ENCODE measurements at places on chromosomes 4 and X.
A peak's percentile ranks its signal among the peaks of the same experiment; 100 is the strongest.

DNA sequence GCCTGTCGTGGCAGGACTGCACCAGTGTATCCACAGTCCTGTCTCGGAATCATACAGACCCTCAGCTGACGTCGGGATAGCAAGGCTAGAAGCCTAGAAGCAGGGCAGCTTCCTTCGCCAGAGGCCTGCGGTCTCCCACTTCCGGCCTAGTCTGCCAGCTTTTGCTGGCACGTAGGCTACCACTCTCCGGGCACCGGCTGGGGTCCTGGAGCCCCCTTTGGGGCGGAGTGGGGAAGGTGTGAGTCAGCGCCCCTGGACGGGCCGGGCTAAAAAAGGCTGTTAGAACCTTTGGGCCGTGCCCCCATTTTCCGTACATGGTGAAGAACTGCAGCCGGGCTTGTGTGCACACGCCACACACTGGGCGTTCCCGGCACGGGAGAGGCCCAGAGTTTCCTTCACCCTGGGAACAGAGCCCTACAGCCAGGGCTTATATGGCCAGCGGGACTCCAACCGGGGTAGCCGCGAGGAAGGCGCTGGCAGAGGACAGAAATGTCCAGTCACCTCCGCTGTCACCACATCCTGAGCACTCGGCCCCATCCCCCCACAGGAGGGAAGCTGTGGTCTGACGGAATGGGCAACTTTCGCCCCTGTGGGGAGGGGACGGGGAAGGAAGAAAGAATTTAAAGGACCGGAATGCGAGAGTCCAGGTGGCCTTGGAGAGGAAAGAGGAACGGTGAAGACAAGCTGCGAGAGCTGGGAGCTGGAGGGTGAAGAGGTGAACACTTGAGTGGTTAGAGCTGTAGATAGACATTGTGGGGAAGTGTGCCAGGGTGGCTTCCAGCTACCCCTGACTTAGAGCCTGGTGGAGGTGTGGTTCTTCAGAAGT, 4.6 kb downstream of the MAGIX start:
- DNase-seq = peak; percentile 56

DNA sequence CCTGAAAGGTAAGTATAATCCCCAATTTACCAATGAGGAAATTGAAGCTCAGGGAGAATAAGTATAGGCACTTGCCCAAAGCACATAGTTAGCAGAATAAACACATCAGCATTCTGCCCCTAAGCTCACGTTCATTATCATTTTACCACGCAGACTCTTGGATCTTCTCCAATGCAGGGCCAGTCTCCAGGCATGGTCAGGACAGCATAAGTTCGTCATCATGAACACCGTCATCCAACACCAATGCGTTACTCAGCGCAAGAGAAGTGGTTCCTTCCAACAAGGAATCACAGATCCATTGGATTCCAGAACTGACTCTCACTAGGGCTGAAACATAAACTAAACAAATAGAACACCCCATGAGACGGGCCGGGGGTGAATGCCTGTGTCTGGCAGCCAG, 86.5 kb upstream of the GPM6B start:
- DNase-seq = no peak

GRCh38 chr4:76830964-76831703, 66.8 kb downstream of the SOWAHB start:
- DNase-seq = no peak

GRCh38 chr4:135532132-135532531, 1330.5 kb upstream of the PABPC4L start:
- no peak for DNase-seq

DNA sequence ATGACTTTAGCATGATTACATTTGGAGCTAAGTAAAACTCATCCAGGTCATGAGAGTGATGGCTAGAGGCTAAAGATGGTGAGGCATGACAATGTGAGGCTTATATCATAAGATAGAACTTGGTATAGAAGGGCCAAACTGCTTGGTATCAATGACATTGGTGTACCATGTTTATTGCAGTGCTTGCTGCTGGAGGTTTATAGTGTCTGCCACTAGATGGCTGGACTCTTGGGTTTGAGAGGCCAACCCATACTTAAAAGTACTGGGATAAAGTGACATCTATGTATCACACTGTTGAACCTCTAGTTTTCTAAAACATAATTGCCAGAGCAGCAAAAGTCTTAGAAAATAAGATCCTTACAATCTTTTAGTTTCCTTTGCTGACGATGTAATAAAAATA, 83.0 kb upstream of the TACR3 start:
- no peak for DNase-seq

- DNase-seq = no peak
Observed at GRCh38 chr4:109441862-109442458, 8.3 kb downstream of the SEC24B start.

GRCh38 chrX:150348365-150348764, 14.8 kb upstream of the MAMLD1 start:
- DNase-seq = no peak

DNA sequence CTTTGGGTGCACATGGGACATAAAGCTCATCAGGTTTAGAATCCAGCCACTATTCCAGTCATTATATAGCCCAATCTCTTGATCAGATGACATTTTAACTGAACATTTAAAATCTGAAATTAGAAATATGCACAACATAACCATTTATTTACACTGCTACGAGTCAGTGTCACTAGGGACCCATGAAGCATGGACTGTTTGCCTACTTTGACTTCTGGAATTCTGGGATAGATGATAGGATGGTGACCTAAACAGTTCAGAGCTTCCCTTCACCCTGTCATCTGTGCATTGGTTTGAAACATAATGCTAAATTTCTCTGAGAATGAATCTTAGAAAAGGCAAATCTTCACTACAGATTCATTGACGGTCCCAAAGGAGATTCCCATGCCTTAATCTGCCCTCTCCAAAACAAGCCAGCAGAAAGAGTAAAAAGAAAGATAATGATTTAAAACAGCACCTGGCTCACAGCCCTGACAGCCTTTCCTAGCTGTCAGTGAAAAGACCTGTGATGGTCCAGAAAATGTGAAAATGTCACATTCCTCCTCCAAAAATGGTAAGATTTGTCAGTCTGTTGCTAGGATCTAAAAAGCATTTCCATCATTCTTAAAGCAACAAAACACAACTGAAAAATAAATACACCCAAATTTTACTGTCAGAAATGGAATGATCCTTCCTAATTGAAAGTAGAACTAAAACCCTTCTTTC, 18.9 kb upstream of the HERC3 start:
- no peak for DNase-seq

DNA sequence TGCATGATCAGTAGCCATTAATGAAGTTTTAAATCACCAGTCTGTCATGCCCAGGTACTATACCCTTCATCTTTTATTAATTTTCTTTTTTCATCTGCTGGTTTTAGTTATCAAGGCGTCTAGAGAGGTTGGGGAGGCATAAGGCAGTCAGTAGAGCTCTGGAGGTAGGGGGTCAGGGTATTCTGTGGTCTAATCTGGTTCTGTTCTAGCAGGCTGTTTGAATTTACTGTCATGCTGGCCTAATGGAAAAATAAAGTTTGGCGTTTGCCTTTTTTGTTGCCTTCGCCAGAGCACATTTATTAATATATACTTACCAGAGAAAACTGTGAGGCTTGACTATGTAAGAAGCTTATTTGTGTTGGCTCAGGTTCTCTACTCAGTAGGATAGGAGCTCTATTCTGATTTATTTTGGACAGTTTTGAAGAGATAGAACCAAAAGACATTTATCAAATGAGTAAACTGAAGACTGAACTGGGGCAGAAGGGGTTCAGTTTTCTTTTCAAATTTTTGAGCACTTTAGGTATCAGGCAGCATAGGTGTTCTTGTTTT, 46.9 kb downstream of the TMEM131L start:
- DNase-seq = no peak

DNA sequence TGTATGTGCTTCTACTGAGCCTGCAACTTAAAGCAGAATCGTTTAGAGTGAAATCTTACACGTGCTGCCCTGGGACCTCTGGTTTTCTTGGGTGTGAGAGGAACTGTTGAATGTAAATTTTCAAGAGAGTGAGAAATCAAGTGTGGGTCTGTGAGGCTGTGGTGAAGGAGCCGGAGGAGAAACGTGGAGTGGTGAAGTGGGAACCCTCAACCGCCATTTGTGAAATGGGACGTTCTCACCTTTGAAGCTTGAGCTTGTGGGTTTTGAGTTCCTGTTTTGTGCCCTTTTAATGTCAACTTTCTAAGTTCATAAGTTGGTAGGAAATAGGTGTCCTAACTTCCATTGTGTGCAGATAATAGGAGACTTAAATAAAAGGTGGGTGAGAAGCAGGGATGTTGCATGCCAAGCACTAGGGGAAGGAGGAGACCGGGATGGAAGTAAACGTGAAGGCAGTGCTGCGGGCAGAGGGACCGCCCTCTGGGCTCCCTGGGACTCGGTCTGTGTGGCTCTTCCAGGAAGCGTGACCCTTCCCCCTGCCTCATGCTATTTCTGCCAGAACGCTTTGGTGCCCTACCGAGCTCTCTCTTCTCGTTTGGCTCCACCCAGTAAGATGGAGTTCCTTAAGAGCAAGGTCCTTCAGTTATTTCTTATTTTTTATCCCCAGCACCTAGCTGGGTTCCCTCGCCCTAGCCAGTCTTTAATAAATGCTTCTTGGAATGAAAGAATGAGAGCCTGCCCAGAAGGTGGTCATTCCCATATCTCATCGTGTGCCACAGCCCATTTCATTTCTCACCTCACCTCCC, 56.0 kb downstream of the TMEM131L start:
- DNase-seq = peak; percentile 42

DNA sequence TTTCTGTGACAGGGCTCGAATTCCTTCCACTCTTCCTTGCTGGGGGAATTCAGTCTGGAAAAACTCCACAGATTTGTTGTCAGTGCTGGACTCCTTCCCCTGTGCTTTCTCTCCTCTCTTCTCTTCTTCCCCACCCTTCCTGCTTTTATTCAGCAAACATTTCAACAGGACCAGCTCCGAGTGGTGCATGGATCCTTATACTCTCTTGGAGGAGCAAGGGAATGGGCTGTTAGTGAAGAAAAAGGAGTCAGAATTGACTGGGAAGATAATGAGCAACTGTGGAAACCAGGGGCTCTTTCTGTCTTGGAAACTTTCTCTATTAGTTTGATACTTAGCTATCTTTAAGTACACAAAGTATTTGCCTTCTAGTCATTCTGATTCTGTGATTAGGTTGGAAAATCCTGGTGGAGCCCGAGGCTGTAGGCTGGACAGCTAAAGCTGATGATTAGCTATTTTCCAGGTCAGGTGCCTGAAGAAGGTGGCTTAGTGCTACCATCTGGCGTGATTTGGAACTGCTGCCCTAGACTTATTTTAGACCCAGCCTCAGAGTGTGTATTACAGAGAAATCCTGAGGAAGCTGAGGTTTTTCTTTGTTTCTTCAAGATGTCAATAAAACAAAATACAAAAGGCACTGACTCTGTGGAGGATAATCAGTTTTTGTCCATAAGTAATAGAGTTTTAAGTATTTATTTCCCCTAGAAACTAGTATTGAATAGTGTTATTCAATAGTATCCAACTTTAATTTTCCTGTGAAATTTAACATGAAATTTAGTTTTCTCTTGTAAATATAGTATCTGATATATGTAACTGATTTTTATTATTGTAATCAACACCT, 38.4 kb downstream of the NAP1L5 start:
- DNase-seq = no peak

DNA sequence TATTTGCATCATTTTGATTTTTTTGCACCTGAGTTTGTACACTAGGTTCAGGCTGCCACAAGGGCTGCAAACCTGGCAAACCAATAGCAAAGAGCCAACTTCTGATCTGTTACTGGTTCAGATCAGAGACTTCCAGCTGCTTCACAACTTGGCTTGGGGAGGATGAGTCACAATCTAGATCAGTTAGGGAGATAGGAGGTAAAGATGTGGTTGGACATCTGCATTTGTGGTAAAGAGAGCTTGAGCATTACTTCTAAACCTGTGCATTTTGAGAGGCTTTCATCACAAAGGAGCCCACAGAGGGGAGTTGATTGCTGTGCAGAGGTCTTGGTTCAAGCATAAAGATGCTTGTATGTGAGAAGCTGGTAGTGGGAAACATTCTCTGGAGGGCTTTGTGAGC, 34.5 kb downstream of the LINC00632 start:
- DNase-seq = no peak

DNA sequence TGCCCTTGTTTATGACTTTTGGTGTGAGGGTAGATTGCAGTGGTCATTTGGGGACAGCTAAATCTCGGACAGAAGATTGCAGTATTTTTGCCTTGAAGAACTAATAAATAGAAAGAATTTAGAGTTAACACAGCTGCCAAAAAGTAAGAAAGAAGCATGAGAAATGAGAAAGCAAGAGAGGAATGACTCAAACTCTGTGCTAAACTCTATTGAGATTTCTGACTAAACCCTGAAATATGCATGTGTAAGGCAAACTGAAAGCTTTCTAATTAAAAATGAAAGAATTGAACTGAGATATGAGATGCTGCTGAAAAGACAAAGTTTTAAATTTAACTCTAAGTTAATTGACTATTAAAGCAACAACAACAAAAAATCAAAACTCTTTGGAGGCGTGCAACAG, 791.3 kb downstream of the RAB28 start:
- no peak for DNase-seq

GRCh38 chrX:49915361-49916222, 6.8 kb upstream of the CLCN5 start:
- peak; percentile 11 for DNase-seq

- DNase-seq = no peak
Observed at GRCh38 chr4:126136922-126137781, 822.4 kb downstream of the FAT4 start.

DNA sequence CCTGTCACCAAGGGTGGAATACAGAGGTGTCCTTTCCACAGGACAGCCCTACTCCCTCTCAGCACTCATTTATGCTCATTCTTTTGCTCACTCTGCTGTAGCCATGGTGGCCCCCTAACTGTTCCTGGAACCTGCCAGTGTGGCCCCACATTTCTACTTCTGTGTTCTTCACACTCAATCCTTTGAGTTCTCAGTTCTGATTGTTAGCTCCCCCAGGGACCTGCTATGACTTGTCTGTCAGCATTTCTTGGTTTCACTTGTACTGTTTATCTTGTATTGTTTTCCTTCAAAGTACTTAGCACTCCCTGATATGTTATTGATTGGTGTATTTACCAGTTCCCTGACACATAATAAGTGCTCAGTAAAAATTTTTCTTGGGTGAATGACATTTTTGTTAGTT, 14.9 kb downstream of the VBP1 start:
- DNase-seq = no peak

GRCh38 chr4:94345266-94345665, 2.6 kb upstream of the HPGDS start:
- DNase-seq = no peak

DNA sequence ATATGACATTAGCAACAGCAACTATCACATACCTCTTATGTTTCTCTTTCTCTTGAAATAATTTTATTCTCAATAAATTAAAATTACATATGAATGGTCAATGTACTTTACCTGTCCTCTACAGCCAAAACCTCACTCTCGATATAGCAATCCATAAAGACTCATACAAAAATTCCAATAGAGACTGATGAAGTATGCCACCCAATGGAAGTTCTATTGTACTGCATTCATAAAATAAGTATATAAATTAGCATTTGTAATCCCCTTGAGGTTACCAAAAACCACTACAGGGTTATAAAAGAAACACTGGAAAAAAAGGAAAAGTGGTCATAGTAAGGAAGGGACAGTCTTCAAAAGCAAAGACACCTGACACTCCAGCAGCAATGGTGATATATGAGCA, 32.8 kb downstream of the CLDN2 start:
- no peak for DNase-seq
